Spleen (tissue), 13 donors: ENCODE measurements at places on chromosomes 16 and 17.

GRCh38 chr17:81009136-81009535 is 17.5 kb downstream of the CHMP6 start:
- no peak for DNase-seq

GRCh38 chr17:45871718-45872117 is 22.6 kb upstream of the MAPT start:
- no peak for DNase-seq

DNA sequence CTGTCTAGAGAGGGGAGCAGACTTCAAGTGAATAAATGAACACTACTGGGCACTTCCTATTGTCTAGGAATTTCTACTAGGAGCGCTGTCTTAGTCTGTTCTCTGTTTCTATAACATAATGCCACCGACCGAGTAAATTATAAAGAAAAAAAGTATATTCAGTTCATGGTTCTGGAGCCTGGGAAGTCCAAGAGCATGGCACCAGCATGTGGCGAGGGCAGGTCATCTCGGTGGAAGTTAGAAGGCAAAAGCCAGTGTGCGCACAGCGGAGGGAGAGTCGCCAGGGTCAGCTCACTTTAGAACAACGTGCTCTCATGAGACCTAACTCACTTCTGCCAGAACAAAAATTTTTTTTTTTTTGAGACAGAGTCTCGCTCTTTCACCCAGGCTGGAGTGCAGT is 35.5 kb upstream of the RPH3AL start:
- DNase-seq, result no peak

GRCh38 chr17:50584116-50584515 is 23.6 kb downstream of the CACNA1G start:
- no peak for DNase-seq
